ENCODE measurements at places on chromosomes 11 and 22.
A peak's percentile ranks its signal among the peaks of the same experiment; 100 is the strongest.

DNA sequence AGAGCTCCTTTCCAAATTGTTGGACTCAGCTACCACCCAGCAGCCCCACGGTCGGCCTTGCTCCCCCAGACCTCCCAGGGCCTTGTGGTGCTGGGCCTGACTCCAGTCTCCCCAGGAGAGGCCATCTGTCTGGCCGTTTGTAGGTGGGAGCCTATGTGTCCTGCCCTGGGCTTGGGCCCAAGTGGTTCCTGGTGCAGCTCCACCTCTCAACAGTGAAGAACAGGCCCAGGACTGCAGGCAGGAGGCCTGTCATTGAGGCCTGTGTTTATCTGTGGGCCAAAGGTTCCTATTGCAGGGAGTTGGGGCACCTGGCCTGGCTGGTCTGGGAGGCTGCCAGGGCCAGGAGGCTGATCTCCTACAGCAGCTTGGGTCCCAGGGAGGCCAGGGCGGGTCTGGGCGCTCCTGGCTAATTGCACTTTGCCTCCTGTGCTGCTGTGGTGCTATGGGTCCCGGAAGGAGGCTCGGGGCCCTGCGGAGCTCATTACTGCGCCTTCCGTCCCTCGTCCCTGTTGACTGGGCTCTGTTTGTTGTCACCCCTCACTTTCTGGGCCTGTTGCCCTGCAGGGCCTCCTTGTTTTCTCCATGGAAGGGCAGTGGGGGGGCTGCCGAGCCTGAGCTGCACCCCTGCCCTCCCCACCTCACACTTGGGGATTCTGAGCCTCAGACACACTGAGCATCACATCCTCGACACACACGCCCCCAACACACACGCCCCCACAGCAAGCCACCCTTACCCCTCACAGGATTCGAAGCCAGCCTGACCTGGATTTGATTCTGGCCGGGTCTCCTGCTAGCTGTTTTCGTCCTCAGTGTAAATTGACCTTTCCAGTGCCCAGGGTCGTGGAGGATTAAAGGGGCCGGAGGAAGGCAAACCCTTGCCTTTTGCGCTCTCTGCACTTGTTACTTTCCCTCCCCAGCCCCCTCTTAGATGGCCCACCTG is 6.8 kb upstream of the OMP start:
- no peak for DNase-seq

GRCh38 chr11:10295064-10295901 is 1.3 kb upstream of the SBF2 start:
- no peak for DNase-seq

DNA sequence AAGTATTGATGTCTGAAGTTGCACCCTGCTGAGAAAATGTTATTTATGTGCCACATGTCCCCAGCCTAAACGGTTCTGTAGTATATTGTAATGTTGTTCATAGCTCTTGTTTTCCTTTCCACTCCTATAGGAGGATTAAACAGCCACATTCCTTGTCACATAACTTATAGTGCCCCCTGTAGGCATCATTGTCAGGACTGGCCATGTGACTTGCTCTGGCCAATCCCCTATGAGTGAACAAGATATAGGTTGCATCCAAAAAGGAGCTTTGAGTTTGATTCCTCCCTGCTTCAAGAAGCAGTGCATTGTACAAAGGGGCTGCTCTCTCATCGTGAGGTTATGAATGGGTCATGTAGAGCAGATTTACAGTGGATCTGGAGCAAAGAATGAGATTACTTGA is 717.6 kb upstream of the ANO5 start:
- no peak for DNase-seq

DNA sequence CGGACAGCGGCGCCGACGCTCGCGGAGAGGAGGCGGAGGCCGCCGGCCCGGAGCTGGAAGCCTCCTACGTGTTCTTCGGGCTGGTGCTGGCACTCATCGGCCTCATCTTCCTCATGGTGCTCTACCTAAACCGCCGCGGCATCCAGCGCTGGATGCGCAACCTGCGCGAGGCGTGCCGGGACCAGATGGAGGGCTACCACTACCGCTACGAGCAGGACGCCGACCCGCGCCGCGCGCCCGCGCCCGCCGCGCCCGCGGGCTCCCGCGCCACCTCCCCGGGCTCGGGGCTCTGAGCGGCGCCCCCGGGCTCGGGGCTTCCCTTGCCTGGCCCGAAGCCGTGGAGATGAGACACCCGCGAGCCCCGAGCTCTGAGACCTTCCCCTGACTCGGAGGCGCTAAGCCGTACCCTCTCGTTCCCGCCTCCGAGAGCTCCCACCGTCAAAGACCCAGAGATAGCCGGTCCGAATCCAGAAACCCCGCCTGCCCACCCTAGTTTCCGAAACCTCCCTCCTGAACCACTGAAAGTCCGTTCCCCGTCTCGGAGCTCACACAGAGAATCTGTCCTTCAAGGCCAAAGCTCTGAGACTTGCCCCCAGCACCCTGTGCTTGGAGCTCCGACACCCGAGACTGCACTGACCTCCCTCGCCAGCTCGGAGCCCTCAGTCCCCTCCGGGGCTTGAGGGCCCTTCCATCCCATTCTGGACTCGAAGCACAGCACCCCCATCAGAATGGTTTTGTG is 1.5 kb downstream of the TPBGL start:
- no peak for DNase-seq

DNA sequence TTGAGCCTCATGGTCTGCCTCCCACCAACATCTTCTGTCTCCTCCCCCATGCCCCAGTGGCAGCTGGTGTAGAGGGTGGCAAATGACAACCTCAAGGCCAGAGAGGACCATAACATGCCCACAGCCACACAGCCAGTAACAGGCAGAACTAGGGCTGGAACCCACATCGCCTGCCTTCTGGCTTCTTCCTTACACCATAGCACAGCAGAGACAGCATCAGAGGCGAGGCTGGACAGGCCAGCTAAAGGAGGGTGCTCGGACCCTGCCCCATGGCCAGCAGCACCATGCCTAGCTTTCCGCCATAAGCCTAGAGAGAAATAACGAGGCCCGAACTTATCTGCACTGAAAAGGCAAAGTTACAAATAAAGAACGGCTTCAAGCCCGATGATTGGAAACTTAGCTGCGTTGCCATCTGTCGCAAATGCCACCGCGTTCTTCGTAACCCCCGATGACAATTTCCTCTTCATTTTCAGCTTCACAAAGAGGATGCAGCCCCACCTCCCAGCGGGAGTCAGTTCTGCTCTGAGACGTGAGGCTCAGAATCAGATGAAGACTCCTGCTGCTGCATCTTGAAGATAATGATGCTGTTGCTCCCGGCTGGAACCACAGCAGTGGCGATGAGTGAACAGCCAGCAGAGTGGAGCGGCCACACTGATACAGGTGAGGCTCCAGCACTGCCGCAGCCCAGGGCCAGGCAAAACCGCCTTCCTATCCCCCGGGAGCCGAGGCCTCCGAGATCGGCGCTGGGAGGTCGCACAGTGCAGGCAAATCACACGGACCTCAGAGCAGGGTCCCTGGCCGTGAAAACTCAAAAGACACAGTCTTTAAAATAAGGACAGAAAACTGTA is 73.8 kb upstream of the RTL6 start:
- DNase-seq: no peak

DNA sequence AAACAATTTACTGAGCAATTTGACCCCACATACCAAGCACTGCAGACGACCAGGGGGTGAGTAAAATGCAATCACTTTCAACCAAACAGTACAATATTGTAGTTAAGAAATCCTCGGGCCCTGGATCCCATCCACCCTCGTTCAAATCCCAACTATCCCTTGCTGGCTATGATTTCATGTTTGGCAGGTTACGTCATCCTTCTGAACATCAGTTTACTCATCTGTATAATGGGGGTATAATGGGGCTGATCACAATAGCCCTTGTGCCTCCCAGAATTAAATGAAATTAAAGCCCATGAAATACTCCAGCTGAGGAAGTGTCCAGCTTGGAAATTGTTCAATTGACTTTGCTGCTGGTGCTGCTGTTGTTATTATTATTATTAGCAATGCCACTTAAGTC is 20.6 kb downstream of the APLNR start:
- DNase-seq: no peak

GRCh38 chr22:16800358-16800757 is 24.9 kb downstream of the XKR3 start:
- DNase-seq: no peak

- no peak for DNase-seq
These were observed 28.4 kb downstream of the TRPC6 start for GRCh38 chr11:101555366-101555765.

- no peak for DNase-seq
These were observed 489.4 kb upstream of the CADM1 start for GRCh38 chr11:115993590-115993989.

DNA sequence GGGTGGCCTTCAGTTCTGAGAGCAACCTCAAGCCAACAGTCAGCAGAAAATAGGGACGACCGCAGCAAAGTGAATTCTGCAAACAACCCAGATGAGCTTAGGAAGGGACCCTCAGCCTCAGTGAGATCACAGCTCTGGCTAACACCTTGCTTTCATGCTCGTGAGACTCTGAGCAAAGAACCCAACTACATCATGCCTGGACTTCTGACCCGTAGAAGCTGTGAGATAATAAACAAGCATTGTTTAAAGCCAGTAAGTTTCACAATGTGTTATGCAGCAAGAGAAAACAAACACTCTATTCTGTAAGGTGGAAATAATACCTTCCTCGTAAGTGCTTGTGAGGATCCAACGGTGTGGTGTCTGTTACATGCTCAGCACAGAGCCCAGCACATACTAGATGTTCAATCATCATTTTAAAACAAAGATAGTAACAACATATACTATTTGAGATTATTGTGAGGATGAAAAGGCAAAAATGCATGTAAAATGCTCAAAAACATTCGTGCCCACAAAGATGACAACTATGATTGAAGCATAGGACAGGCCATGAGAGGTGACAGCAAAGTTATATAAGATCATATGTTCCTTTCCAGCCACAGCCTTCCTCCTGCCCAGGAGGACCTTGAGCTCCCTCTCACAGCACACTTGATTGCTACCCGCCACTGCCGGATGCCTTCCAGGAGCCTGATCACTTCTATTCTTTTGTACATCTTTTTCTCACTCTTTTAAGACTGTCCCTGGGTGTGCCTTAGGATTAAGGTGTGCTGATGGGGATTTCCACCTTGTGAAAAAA is 433.3 kb downstream of the BUD13 start:
- DNase-seq: no peak

DNA sequence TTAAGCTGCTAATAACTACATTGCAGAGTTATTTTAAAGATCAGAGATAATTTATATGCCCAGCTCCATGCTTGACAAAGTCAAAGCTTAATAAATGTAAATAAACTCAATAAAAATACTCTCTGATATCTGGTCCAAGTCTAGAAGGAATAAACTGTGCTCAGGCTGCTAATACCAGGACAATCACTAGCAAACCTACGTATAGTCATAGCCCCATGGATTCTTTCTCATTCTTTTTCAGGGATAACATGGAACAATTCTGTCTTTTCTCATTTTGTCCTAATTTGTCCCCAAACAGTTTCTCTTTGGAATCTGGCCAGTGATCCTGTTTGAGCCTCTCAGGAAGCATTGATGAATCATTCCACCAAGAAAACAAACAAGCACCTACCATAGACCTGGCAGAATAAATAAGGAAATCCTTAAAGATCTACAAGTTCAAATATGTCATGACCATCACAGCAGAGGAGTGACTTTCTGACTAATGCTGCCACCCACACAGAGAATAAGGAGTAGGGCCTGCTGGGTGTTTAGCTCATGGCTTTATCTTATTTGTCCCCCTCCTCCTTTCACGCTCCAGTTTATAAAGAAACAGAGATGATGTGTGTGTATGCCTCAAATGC is 14.1 kb upstream of the B3GNT6 start:
- no peak for DNase-seq

DNA sequence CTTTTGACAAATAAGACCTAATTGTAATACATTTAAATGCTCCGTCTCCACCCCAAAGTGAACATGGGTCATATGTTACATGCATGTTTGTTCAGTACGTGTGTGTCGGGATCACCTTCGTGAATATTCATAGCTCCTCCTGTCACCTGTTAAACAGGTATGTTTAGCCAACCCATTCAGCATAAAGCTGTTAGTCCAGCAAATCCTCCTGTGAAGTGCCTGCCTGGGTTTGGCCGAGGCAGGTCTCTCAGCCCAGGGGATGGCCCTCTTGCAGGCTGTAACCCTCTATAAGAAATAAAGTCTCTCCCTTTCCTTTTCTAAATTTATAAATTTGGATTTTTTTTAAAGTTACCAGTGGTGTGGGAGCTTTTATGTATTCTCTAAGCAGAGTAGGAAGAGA is 38.9 kb upstream of the NTM start:
- no peak for DNase-seq

DNA sequence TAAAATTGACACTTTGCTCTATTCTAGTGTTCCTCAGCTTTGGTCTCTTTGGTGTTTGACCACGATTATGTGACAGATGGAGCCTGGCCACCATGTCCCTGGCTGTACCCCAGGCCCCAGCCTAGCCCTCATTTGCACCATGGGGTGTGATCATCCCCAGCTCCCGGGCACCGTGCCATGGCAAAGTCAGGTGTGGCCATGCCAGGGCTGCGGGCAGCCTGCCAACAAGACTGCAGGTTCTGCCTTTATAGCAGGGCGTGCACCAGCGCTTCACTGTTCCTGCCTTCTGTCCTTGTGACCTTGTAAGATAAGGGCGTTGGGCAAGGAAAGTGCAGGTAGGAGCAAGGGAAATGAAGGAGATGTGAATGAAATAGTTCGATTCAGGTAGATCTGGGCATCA is 22.4 kb upstream of the APOBEC3A start:
- DNase-seq: no peak

DNA sequence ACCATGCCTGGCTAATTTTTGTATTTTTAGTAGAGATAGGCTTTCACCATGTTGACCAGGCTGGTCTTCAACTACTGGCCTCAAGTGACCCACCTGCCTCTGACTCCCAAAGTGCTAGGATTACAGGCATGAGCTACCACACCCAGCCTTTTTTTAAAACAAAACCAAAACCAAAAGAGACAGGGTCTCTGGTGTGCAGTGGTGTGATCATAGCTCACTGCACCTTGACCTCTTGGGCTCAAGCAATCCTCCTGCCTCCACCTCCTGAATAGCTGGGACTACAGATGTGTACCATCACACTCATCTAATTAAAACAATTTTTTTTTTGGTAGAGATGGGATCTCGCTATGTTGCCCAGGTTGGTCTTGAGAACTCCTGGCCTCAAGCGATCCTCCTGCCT is 77.7 kb downstream of the PTPRJ start:
- DNase-seq: no peak

DNA sequence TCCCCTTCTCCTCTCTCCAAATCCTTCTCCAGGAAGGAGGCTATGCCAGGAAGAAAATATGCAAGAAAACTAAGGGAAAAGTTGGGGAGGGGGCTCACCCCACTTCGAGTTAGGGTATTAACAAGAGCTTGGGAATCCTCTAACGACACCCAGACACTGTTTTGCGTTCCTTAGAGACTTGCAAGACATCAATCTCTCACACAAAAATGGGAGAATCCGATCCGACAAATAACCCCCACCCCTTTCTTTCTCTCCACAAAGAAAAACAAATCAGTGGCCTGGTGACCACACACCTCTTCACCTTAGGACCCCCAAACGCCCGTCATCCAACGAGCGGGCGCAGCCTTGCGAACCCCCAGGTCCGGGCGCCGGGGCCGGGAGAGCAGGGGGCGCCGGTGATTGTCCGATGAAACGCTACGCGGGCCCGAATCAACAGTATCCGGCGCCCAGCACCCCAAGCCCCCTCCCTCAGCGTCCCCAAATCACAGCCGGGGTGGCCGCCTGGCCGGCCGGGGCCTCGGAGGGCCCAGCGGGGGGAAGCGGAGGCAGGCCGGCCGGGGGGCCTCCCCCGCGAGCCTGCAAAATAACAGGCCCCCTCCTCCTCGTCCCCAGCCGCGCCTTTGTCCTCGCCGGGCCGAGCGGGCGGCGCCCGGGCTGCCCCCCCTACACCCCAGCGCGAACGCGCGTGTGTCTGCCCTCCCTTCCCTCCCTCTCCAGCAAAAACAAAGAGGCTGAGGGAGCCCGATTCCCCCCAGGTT is 690 bp downstream of the CSNK1E start:
- DNase-seq: peak; percentile 54
